Testis (tissue), 5 donors: ENCODE measurements at places on chromosomes 3 and 15. TPM values are rescaled to one million over a fixed set of nuclear protein-coding genes. Genes with fewer than 3 reads are reported as not detected.

GRCh38 chr15:58501636-58502188 lies 69.9 kb downstream of the LIPC start:
- no peak for DNase-seq

- DNase-seq, result no peak
These were observed 178.9 kb downstream of the IGF1R start for GRCh38 chr15:98827217-98827616.

- DNase-seq, result peak; percentile 67
These were observed 115.6 kb downstream of the CHDH start for GRCh38 chr3:53730576-53730975.

GRCh38 chr3:89692601-89693000 lies 585.2 kb downstream of the EPHA3 start:
- DNase-seq, result no peak

- no peak for DNase-seq
These were observed 158.5 kb upstream of the SMAD3 start for GRCh38 chr15:66906668-66907614.

DNA sequence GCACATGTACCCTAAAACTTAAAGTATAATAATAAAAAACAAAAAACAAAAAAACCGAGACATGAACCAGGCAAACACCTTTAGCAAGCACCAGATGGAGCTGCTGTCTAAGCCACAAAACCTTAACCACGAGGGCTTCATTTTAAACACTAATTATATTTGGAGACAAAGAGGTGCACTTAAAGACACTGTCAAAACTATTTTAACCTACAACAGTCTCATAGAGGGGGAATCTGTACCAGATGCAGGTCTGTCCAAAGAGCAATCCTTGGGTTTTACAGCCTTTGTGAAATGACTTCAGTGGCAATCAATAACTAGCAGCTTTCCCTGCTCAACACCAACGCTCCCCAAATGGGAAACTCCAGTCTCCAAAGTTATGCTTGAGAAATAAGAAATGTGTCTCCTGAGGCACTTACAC lies 115.7 kb upstream of the TSPAN3 start:
- DNase-seq, result no peak

The CCR8 gene
- polyA plus RNA-seq, result not detected

The PGBD4 gene
- 2.7 TPM for polyA plus RNA-seq

The ALDH1A2 gene
- 210 TPM for polyA plus RNA-seq

The DPPA4 gene
- polyA plus RNA-seq, result 8.8 TPM

The PCLAF gene
- polyA plus RNA-seq, result 19.5 TPM

The ITGA11 gene
- polyA plus RNA-seq, result 6.6 TPM

The TLR9 gene
- polyA plus RNA-seq, result 0.20 TPM
